Sciatic nerve (tissue), 2 donors: ENCODE measurements at places on chromosomes 3 and 15. TPM values are rescaled to one million over a fixed set of nuclear protein-coding genes. Genes with fewer than 3 reads are reported as not detected.

Gene RGMA
- 47.1 TPM for total RNA-seq

Gene IFT80
- total RNA-seq, result 26.8 TPM

Gene TARS3
- total RNA-seq, result 28.1 TPM

Gene SLC24A5
- total RNA-seq, result 0.89 TPM

Gene KCNMB2
- total RNA-seq, result not detected
